ENCODE measurements at places on chromosomes 5 and 9.

DNA sequence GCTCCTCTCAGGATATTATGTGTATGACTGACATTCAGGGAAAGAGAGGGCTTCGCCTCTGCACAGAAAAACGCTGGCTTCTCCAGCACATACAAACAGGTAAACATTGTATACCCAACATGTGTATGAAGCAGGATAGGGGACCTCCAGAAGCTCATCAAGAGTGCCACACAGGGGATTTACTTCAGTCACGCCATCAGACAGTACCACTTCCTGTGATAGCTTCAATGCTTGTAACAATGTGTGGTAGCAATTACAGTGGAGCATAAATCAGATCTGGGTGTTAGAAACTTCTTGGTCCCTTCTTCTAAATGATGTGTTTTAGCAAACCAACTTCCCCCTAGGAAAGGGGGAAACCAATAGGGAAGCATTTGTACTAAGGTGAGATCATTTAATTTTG, 160.8 kb downstream of the TSSK1B start:
- no peak for DNase-seq

DNA sequence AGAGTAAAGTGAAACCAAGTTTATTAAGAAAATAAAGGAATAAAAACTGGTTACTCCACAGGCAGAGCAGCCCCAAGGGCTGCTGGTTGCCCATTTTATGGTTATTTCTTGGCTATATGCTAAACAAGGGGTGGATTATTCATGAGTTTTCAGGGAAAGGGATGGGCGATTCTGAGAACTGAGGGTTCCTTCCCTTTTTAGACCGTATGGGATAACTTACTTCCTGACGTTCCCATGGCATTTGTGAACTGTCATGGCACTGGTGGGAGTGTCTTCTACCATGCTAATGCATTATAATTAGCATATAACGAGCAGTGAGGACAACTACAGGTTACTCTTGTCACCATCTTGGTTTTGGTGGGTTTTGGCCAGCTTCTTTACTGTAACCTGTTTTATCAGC, 323.9 kb upstream of the PTGER4 start:
- DNase-seq: no peak

DNA sequence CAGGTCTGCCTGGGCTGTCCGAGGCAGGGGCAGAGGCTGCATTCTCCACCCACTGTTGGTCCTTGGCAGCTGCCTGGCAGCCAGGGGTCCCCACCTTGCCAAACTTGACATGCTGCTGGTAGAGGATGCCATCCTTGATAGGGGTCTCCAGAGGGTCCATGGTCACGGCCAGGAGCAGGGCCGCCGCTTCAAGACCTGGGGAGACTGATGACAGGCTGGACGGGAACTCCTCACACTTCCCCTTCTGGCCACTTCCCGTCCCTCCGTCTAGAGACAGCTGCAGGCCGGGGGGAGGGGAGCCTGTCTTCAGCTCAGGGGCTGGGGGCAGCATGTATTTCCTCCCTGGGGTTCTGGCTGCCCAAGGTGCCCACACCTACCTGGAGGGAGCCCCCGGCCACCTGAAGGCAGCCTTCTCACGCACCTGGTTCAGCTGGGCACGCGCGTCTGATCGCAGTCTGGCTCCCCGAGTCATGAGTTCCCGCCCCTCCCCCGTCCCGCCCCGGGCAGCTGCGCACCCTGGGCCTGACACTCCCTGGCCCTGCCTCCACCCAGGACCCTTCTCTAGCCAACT, at the start of gene DOK3:
Gene DOK3 (minus strand): TSS at position 446 of the 571 bp plus-strand sequence. CDS start 286 bp downstream, at position 160.
- DNase-seq: peak; percentile 32

- DNase-seq: no peak
Observed at GRCh38 chr9:16417161-16417560, 453.3 kb downstream of the BNC2 start.

DNA sequence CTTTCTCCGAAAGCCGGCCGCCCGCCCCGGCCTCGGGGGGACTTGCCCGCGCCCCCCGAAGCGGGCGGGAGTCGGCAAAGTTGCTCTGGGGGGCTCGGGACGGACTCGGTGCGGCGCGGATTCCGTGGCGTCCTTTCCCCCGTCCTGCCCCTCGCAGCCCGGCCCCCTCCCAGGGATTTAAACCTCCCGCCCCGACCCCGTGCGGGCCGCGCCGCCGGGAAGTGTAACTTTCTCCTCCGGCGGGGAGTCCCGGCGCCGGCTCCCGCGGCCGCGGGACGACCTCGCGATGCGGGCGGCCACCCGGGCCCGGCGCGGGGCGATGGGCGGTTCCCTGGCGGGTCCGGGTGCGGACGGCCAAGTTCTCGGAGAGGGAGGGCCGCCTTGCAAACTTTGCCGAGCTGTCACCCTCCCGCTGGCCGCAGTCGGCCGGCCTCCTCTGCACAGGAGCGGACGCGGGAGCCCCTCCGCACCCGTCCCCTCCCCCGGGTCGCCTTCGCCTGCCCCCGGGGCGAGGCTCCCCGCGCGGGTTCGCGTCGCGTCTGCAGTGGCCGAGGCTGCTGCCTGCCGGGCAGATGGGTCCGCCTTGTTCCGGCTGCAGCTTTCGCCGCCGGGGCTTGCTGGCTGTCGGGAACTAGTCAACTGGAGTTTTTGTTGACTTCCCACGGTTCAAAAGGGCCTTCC, 732 bp downstream of the PBX3 start:
- DNase-seq: peak; percentile 49

Data from stimulated activated naive CD8-positive, alpha-beta T cell treated with anti-CD3 and anti-CD28 coated beads, Interleukin-15, Interleukin-2, amounts not matched to agents 100 U/mL and 50 U/mL, for 24 hours (primary cell).